Psoas muscle (tissue), 8 donors: ENCODE measurements at places on chromosomes 2 and 18.

DNA sequence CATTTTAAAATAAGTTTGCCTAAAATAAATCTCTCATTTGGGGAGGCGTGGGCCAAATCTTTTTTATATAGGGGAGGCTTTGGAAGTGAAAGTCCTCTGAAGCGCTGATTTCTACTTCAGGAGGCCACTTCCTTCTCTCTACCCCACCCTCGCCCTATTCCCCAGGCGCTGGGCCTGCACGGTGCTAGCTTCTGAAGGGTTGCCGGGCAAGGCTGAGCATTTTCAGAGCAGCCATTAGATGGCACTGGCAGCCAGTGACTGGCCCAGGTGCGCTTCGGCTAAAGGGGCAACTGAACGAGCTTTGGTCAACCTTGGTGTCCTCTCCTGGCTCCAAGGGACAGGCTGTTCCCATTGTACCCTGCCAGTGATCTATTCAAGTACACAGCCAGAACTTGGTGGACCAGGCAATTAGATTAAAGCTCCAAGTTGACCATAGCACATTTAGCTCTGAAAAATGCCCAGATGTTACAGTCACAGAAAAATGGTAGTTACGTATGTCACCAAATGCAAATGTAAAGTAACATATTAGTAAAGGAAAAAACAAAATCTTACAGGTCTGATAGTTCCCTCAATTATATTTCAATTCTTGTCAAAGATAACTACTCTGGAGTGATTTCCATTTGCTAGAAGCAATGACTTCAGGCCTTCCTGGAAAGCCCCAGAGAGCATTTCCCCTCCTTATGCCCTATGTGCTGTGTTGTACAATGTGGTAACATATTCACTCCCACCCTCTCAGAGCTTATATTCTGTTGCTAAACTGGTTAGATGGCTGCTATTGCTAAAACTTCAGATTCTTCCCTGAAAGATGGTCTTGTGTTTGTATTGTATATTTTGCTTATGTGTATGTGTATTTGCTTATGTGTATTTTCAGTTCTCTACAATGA is 2.1 kb downstream of the POMC start:
- DNase-seq: no peak
- no peak overlapping the region for H3K4me3 ChIP-seq
- H3K27ac ChIP-seq: no peak overlapping the region
- H3K4me1 ChIP-seq: peaks cover 9% of the 10 kb centered on the region
- H3K27me3 ChIP-seq: peaks cover 12% of the 10 kb centered on the region
- H3K36me3 ChIP-seq: no peaks in the 10 kb centered on the region

DNA sequence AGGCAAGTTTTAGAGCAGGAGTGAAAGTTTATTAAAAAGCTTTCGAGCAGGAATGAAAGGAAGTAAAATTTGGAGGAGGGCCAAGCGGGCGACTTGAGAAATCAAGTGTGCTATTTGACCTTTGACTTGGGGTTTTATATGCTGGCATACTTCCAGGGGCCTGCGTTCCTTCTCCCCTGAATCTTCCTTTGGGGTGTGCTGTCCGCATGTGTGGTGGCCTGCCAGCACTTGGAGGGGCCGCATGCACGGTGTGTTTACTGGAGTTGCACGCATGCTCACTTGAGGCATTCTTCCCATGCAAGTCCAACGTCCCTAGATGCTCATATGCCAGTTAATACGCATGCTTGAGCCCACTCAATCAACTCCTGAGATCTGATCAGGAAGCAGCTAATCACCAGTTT is 78.3 kb upstream of the MAP4K4 start:
- no peaks in the 10 kb centered on the region for H3K36me3 ChIP-seq
- H3K4me1 ChIP-seq: no peaks in the 10 kb centered on the region
- DNase-seq: no peak
- no peaks in the 10 kb centered on the region for H3K27me3 ChIP-seq

DNA sequence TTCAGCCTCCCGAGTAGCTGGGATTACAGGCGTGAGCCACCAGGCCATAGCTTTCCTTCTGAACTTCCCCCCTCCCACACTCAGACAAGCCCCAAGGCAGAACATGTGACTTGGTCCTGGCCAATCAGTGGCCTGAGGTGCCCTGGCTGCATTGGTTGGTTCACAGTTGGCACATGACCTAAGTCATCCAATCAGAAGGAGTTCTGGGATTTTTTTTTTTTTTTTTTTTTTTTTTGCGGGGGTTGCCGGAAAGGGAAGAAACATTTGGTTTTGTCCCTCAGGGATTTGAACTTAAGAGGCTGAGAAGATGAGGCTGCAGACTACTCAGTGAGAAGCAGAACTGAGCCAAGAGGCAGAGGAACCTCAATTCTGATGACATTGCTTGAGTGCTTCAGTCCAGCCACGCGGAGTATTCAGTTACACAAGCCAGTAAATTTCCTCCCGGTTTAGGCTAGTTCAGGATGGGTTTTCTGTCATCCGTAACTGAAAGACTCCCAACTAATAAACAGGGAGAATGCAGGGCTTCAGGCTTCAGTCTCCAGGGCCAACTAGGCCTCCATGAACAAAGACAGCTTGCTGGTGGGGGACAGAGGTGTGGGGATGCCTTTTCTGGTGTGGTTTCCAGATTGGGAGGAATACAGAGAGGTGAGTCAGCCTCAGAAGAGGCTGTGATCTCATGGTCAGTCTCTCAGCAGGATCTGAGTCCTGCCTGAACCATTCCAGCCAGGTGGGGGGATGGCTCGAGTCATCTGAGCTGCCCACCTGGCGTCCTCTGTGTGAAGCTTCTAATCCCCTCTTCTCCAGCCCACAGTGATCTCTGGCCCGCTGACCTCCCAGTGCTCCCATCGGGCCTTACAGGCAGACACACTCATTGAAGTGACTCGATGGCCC is 9.2 kb downstream of the PTMA start:
- H3K4me1 ChIP-seq: peaks cover 26% of the 10 kb centered on the region
- H3K27ac ChIP-seq: peak overlapping the region; percentile 56
- DNase-seq: no peak
- H3K4me3 ChIP-seq: no peak overlapping the region
- H3K27me3 ChIP-seq: no peaks in the 10 kb centered on the region

DNA sequence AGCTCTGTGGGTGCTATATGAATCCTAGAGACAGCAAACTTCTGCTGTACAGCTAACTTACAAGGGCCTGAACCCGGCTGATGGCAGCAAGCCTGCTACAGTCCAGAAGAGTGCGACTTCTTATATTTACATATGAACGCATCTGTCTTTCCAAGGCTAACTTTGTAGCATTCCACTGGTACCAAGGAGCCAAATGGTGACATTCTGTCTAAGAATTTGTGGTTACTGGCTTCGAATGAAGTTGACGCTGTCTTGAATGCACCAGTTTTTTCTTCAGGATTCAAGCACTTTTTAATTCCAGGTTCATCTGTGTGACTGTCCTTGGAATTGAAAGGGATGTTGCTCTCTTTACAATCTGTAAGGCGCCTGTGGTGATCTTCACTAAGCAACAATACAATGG is 42.4 kb downstream of the THUMPD2 start:
- H3K4me1 ChIP-seq: peaks cover 22% of the 10 kb centered on the region
- no peak for DNase-seq
- H3K4me3 ChIP-seq: no peak overlapping the region
- H3K27me3 ChIP-seq: no peaks in the 10 kb centered on the region
- H3K27ac ChIP-seq: no peak overlapping the region

GRCh38 chr18:55685638-55686037 is 97.6 kb upstream of the TCF4 start:
- no peaks in the 10 kb centered on the region for H3K27me3 ChIP-seq
- no peak overlapping the region for H3K4me3 ChIP-seq

- no peaks in the 10 kb centered on the region for H3K27me3 ChIP-seq
- H3K27ac ChIP-seq: no peak overlapping the region
- no peak for DNase-seq
- H3K36me3 ChIP-seq: no peaks in the 10 kb centered on the region
- H3K4me1 ChIP-seq: no peaks in the 10 kb centered on the region
These were observed 82.4 kb downstream of the TTC32 start for GRCh38 chr2:19819097-19820065.

GRCh38 chr2:37583402-37583801 is 88.0 kb downstream of the CDC42EP3 start:
- H3K27me3 ChIP-seq: no peaks in the 10 kb centered on the region
- DNase-seq: no peak
- no peaks in the 10 kb centered on the region for H3K36me3 ChIP-seq
- peaks cover 24% of the 10 kb centered on the region for H3K4me1 ChIP-seq
- H3K27ac ChIP-seq: no peak overlapping the region

GRCh38 chr2:55283083-55283482 is 14.1 kb upstream of the MTIF2 start:
- no peaks in the 10 kb centered on the region for H3K27me3 ChIP-seq
- H3K27ac ChIP-seq: peak overlapping the region; percentile 88
- DNase-seq: no peak
- peaks cover 11% of the 10 kb centered on the region for H3K4me1 ChIP-seq
- H3K36me3 ChIP-seq: no peaks in the 10 kb centered on the region

GRCh38 chr2:234433201-234433600 is 63.7 kb downstream of the ARL4C start:
- DNase-seq: no peak
- H3K36me3 ChIP-seq: no peaks in the 10 kb centered on the region
- H3K27ac ChIP-seq: no peak overlapping the region
- H3K4me1 ChIP-seq: no peaks in the 10 kb centered on the region
- no peak overlapping the region for H3K4me3 ChIP-seq

- no peak for DNase-seq
- H3K27me3 ChIP-seq: no peaks in the 10 kb centered on the region
- no peak overlapping the region for H3K27ac ChIP-seq
These were observed 66.9 kb upstream of the MAP3K20 start for GRCh38 chr2:173008786-173009185.

DNA sequence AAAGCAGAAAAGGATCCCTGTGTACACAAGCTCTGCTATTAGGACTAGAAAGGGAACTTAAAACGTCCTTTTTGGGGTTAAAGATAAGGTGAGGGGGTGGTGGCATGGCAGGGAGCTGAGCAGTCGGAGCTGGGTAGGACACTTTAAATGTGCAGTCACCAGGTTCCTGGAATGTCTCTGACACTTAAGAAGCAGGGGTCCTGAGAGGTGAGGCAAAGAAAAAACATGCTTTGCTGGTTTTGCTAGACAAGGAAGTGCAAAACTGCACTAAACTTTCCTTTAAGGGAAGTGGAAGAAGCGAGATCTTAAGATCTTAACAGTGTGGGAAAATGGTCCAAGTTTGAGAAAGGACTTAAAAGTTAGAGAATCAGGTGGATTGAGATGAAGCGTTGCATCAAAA is 99.5 kb upstream of the MAP3K20 start:
- peaks cover 5% of the 10 kb centered on the region for H3K4me1 ChIP-seq
- H3K27me3 ChIP-seq: no peaks in the 10 kb centered on the region
- no peak for DNase-seq
- H3K4me3 ChIP-seq: no peak overlapping the region
- H3K27ac ChIP-seq: no peak overlapping the region
